ENCODE measurements at places on chromosomes 7 and 10.
A peak's percentile ranks its signal among the peaks of the same experiment; 100 is the strongest.

- no peak for DNase-seq
Observed at GRCh38 chr7:15885678-15886077, 199.2 kb upstream of the MEOX2 start.

GRCh38 chr7:96397936-96398598 lies 76.2 kb upstream of the SLC25A13 start:
- DNase-seq = no peak

GRCh38 chr10:103512591-103513379 lies 19.3 kb downstream of the NEURL1 start:
- DNase-seq = no peak

DNA sequence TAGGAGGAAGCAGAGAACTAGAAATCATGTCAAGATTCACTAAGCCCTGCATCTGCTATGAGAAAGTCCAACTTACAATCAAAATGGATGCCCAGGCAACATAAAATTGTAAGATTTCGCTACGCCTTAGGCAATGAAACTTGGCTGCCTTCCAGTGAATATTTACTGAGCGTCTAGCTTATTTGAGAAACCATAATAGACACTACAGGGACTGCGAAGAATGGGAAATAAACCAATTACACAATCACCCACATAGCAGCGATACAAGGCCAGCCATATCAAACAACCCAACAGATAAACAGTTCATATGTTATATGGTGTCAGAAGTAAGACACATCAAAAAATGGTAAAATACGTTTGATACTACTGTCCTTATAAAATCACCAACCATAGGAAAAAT lies 545.0 kb upstream of the C7orf33 start:
- DNase-seq = peak; percentile 70

GRCh38 chr7:119472408-119473038 lies 800.5 kb upstream of the KCND2 start:
- DNase-seq = peak; percentile 77

DNA sequence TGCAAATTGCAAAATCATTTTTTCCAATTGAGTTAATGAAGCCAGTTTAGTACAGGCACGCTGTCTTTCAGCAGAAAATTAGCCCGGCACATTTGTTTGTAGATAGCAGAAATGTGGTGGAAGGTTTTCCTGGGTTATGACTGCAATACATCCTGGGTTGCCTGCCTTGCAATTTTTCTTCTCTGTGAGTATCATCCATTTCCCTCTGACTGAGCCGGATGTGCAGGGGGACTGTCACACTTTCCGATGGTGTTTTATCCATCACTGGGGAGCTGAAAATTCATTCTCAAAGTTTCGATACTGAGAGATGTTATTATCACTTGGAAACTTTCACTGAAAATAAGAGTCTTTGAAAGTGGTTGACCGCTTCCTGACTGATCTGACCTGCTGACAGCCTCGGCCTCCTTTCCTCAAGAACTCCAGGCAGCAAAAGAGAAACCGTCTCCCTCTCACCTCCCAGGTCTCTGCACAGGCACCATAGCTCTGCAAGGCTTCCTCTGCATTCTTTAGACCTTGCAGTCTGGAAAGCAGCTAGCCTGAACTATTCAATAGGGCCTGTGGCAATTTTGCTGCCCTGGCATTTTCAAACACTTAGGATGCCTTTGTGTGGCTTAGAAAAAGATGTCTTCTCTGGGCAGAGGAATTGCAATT lies 320.8 kb upstream of the NRP1 start:
- no peak for DNase-seq

DNA sequence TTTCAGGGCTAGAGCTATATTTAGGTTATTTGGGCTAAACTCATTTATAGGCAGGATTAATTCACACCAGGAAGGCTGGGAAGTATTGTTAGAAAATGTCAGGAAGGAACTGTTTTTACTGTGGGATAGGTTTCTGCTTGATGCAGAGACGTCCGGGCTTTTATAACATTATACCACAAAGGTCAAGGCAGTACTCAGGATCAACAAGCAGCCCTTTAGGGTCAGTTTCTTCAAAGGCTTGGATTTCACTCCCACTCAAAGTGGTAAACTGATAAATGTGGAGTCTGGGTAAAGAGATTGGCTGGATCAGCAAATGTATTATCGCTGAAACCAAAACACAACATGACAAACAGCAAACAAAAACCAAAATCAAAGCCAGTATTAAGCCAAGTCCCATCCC lies 127.2 kb downstream of the ARL5B start:
- no peak for DNase-seq

DNA sequence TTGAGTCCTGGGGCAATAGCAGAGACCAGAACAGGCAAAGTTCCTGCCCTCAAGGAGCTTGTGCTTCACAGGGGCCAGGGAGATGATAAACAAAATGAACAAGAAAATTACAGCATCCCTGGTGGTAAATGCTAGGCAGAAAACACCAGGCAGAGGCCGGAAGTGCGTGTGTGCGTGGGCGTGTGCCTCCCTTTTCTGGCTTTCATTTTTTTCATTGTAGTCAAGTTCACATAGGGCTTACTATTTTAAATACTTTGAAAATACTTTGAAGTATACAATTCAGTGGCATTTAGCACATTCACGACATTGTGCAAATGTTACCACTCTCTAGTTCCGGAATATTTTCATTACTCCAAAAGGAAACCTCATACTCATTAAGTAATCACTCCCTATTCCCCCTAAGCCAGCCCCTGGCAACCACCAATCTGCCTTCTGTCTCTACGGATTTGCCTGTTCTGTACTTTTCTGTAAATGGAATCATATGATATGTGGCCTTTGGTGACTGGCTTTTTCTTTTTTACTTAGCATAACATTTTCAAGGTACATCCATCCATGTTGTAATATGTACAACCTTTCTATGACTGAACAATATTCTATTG lies 88.1 kb upstream of the PDCD4 start:
- DNase-seq = no peak

Data from SHP77 (cell line).